A549 treated with AZD2906 at 1 μM for 4 hours (cell line): ENCODE measurements at places on chromosomes 11 and 22. TPM values are rescaled to one million over a fixed set of nuclear protein-coding genes. Genes with fewer than 3 reads are reported as not detected.

Gene USP2
- 1.0 to 1.9 TPM (median 1.2 TPM) in 5 replicates for total RNA-seq

Gene NNMT
- 296 to 388 TPM (median 380 TPM) in 5 replicates for total RNA-seq

Gene SHANK3
- 3.1 to 5.4 TPM (median 4.4 TPM) in 5 replicates for total RNA-seq

Gene SPDYC
- total RNA-seq = not detected in 5 replicates

Gene CCND1
- 172 to 217 TPM (median 204 TPM) in 5 replicates for total RNA-seq

Gene GDPD4
- total RNA-seq = not detected in 5 replicates

Gene OR5B21
- not detected in 5 replicates for total RNA-seq

Gene ANGPTL5
- 0.08 to 0.16 TPM (median 0.14 TPM) in 5 replicates for total RNA-seq

Gene MMP12
- 0.05 to 0.08 TPM (median 0.06 TPM) in 4 of 5 replicates, not detected in the other for total RNA-seq

Gene DEPDC7
- 6.0 to 6.9 TPM (median 6.8 TPM) in 5 replicates for total RNA-seq

Gene PRDM11
- total RNA-seq = 4.5 to 8.0 TPM (median 7.7 TPM) in 5 replicates

Gene CDC42BPG
- 1.3 to 1.8 TPM (median 1.5 TPM) in 5 replicates for total RNA-seq

Gene SCN4B
- total RNA-seq = 0.01 to 0.05 TPM (median 0.04 TPM) in 4 of 5 replicates, not detected in the other

Gene NLRP6
- 0.03 TPM in 1 of 5 replicates, not detected in the others for total RNA-seq

Gene PYGM
- total RNA-seq = 0.23 to 0.52 TPM (median 0.27 TPM) in 5 replicates

Gene CHRNA10
- total RNA-seq = 0.60 to 1.7 TPM (median 1.1 TPM) in 5 replicates

Gene CCDC81
- total RNA-seq = 0.21 to 0.45 TPM (median 0.25 TPM) in 5 replicates

Gene TMEM191B
- total RNA-seq = 0.65 to 1.2 TPM (median 1.0 TPM) in 5 replicates

Gene OR6M1
- total RNA-seq = not detected in 5 replicates

Gene ANKRD42
- 6.8 to 8.8 TPM (median 7.2 TPM) in 5 replicates for total RNA-seq

Gene ADAMTS8
- total RNA-seq = 2.5 to 3.0 TPM (median 2.8 TPM) in 5 replicates

Gene GP1BB
- 0.75 to 2.7 TPM (median 2.1 TPM) in 5 replicates for total RNA-seq

Gene SCGB1D2
- total RNA-seq = not detected in 5 replicates

Gene SYT7
- 0.93 to 1.5 TPM (median 1.2 TPM) in 5 replicates for total RNA-seq

Gene OR51A2
- total RNA-seq = not detected in 5 replicates

Gene PKNOX2
- total RNA-seq = 0.02 TPM in 1 of 5 replicates, not detected in the others

Gene RPS3
- 3,322 to 4,554 TPM (median 3,419 TPM) in 5 replicates for total RNA-seq

Gene EIF3D
- 146 to 221 TPM (median 152 TPM) in 5 replicates for total RNA-seq

Gene CCDC89
- total RNA-seq = not detected in 5 replicates

Gene YPEL4
- 0.14 to 0.36 TPM (median 0.25 TPM) in 4 of 5 replicates, not detected in the other for total RNA-seq

Gene MS4A6A
- not detected in 5 replicates for total RNA-seq

Gene IGLL5
- not detected in 5 replicates for total RNA-seq

Gene WNT7B
- 42.8 to 57.0 TPM (median 52.5 TPM) in 5 replicates for total RNA-seq

Gene NAV2
- 20.8 to 29.3 TPM (median 27.4 TPM) in 5 replicates for total RNA-seq

Gene TIGD3
- 0.94 to 1.3 TPM (median 1.2 TPM) in 5 replicates for total RNA-seq

Gene UBXN1
- 113 to 126 TPM (median 120 TPM) in 5 replicates for total RNA-seq

Gene TMEM25
- 0.18 to 0.55 TPM (median 0.32 TPM) in 5 replicates for total RNA-seq

Gene GPR83
- total RNA-seq = 0.08 to 0.11 TPM (median 0.09 TPM) in 5 replicates

Gene TMEM121B
- total RNA-seq = 0.11 to 0.24 TPM (median 0.15 TPM) in 5 replicates

Gene KCNK4
- total RNA-seq = 0.07 to 0.14 TPM in 2 of 5 replicates, not detected in the others

Gene TRIM51
- not detected in 5 replicates for total RNA-seq

Gene PHOX2A
- total RNA-seq = not detected in 5 replicates

Gene PRAME
- total RNA-seq = 90.0 to 109 TPM (median 99.8 TPM) in 5 replicates

Gene HOATZ
- not detected in 5 replicates for total RNA-seq

Gene ANO9
- 0.44 to 1.1 TPM (median 0.70 TPM) in 5 replicates for total RNA-seq

Gene OR6A2
- total RNA-seq = not detected in 5 replicates

Gene NKAPD1
- 12.3 to 21.3 TPM (median 14.9 TPM) in 5 replicates for total RNA-seq

Gene APOA5
- 0.11 TPM in 1 of 5 replicates, not detected in the others for total RNA-seq

Gene FJX1
- total RNA-seq = 29.1 to 41.5 TPM (median 38.6 TPM) in 5 replicates

Gene TEAD1
- total RNA-seq = 52.1 to 80.2 TPM (median 74.6 TPM) in 5 replicates

Gene PATE4
- total RNA-seq = not detected in 5 replicates

Gene OR52K1
- not detected in 5 replicates for total RNA-seq

Gene DDTL
- 1.3 to 1.8 TPM (median 1.7 TPM) in 5 replicates for total RNA-seq

Gene ESAM
- 9.1 to 14.6 TPM (median 12.8 TPM) in 5 replicates for total RNA-seq

Gene OR51E2
- not detected in 5 replicates for total RNA-seq

Gene SYCE3
- total RNA-seq = 0.22 to 0.37 TPM (median 0.29 TPM) in 3 of 5 replicates, not detected in the others

Gene SNX32
- total RNA-seq = 0.05 to 0.08 TPM (median 0.06 TPM) in 5 replicates
